ENCODE measurements at places on chromosomes 5 and 9. TPM values are rescaled to one million over a fixed set of nuclear protein-coding genes. Genes with fewer than 3 reads are reported as not detected.

- DNase-seq: no peak
Observed at GRCh38 chr9:29212397-29213387, 1639.4 kb upstream of the C9orf72 start.

GRCh38 chr9:14402583-14402982, 88.6 kb upstream of the NFIB start:
- DNase-seq: no peak

SEMA5A gene
- total RNA-seq: not detected

- DNase-seq: no peak
Observed at GRCh38 chr9:131056781-131057506, 39.4 kb upstream of the AIF1L start.

SNX18 gene
- 7.6 TPM for total RNA-seq

PSD2 gene
- not detected for total RNA-seq

GRCh38 chr5:123425431-123425830, 2.2 kb upstream of the CEP120 start:
- no peak for DNase-seq

BTNL8 gene
- 0.12 TPM for total RNA-seq

DNA sequence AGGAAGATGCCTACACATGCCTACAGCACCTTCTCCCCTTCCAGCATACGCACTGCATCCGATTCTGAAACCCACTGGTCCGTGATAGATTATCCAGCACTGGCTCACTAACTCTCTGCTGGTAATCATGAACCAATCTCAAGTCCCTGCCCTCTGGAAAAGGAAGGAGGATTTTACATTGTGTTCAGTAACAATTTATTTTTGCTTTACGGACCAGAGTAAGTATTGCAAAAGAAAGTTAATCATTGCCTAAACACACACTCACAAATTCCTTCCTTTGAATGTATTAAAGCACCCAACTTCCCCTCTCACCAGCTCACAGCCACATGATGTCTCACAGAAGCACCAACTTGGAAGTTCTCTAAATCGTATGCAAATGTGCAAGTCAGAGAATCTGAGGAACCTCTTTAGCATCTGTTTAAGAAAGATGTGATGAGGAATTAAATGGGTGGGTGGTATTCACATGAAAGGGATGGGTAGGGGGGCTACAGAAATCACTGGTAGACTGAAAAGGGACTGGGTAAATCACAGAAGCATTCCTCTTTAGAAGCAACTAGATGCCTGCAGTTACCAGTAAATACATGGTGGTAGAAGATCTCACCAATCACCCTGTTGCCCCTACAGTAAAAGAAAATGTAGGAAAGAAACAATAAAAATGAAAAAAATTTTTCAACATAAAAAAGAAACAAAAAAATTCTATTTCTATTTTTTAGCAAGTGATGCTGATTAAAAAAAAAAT, 8.4 kb downstream of the GNAQ start:
- no peak for DNase-seq

- no peak for DNase-seq
Observed at GRCh38 chr5:14777932-14778791, 93.4 kb downstream of the ANKH start.

DNA sequence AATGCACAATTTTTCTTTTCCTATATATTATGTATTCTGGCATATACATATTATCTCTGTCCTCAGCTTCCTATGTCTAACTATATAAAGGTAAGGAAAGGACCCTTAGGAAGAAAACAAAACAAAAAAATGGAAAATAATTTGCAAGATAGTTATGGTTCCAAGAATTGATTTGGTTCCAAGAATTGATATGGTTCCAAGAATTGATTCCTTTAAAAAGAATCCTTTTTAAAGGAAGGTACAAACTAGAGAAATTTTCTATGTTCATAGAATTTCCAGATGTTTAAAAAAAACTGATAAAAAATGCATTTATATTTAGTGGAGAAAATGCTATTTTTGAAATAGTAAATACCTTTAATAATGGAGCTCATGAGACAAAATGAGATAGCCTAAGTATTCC, 12.1 kb downstream of the LYRM7 start:
- DNase-seq: no peak

DNA sequence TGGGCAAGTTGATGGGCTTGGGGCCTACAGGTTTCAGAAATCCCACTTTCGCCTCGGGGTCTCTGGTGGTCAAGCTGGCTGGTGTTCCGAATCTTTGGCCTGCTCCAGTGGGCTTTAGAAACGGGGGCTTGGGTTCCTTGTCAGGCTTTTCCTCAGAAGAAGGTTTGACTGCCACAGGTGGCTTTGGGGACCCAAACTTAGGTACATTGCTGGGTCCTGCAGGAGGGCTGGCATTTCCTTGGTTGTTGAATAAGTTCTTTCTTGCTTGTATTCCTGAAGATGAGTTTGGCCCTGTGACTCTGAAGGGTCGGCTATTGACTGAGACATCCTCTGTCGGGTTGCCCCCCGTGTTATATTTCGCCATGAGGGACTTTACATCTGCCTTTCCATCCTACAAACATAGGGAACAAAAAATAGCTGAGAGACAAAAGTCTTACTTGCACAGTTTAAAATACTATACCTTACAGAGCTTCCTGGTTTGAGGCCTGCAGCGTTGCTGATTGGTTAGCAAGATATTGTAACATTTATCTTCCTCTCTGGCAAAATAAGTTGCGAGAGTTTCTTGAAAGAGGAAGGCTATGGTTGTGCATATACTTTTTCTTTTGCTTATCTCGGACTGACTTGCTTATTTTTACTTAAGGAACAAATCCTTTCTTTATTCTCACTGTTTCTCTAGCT, 16.6 kb downstream of the FYB1 start:
- DNase-seq: no peak

DRD1 gene
- total RNA-seq: not detected

IL5 gene
- not detected for total RNA-seq

EXD3 gene
- 3.6 TPM for total RNA-seq

- no peak for DNase-seq
Observed at GRCh38 chr9:20872340-20872977, 159.0 kb downstream of the HACD4 start.

LEAP2 gene
- total RNA-seq: 1.8 TPM

DNA sequence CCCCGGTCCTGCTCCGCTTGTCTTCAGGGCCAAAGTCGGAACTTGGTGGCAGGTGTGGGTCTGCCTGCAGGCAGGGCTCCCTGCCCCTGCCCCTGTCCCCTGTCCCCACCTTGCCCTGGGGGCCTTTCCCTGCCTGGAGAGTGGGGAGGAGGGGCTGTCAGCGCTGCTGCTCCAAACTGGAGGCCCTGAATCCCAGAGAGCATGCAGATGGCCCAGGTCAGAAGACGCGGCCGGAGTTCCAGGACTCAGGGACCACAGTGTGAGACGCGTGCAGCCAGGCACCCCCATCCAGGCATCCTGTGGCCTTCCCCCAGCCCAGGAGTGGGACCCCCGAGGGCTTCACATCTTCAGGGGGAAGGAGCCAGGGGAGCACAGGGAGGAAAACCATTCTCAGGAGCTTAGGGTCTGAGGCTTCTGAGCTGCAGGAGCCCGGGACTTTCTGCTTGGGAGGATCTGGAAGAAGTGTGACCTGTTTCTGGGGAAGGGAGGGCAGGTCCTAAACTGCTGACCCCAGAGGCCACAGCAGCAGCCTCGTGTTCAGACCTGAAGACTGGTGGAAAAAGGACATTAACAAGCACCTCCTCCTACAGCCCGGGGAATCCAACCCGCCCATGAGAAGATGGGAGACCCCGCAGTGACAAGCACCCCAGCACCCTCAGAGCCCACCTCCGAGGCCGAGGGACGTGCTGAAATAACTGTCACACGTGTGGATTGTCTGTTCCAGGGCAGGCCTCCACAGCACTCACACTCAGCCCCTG, 38.0 kb downstream of the RASGEF1C start:
- no peak for DNase-seq

DMRT3 gene
- not detected for total RNA-seq

GRCh38 chr5:123814801-123815470, 303.0 kb downstream of the CSNK1G3 start:
- no peak for DNase-seq

- DNase-seq: no peak
Observed at GRCh38 chr9:17528859-17529258, 50.0 kb upstream of the SH3GL2 start.

Data from activated naive CD8-positive, alpha-beta T cell treated with anti-CD3 and anti-CD28 coated beads for 36 hours (primary cell).